ENCODE measurements at places on chromosomes 1 and 21.

- no peak for DNase-seq
These were observed 18.0 kb upstream of the KPRP start for GRCh38 chr1:152739841-152740240.

DNA sequence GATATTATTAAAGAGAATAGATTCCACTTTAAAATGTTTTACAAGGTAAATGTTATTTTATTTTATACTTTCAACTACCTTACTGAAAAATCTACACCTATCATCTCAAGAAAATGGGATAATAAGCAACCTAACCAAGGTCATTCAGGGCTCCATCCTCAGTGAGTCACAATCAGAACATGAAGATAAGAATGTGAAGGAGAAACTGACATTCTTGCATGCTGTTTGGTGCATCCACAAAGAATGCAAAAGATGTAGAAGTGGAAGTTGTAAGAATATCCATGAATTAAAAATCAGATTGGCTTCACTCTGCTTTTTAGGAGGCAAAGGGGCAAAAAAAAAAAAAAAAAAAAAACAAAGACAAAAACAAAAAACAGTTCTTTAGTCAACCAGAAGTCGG, 6.5 kb downstream of the WARS2 start:
- no peak for DNase-seq

DNA sequence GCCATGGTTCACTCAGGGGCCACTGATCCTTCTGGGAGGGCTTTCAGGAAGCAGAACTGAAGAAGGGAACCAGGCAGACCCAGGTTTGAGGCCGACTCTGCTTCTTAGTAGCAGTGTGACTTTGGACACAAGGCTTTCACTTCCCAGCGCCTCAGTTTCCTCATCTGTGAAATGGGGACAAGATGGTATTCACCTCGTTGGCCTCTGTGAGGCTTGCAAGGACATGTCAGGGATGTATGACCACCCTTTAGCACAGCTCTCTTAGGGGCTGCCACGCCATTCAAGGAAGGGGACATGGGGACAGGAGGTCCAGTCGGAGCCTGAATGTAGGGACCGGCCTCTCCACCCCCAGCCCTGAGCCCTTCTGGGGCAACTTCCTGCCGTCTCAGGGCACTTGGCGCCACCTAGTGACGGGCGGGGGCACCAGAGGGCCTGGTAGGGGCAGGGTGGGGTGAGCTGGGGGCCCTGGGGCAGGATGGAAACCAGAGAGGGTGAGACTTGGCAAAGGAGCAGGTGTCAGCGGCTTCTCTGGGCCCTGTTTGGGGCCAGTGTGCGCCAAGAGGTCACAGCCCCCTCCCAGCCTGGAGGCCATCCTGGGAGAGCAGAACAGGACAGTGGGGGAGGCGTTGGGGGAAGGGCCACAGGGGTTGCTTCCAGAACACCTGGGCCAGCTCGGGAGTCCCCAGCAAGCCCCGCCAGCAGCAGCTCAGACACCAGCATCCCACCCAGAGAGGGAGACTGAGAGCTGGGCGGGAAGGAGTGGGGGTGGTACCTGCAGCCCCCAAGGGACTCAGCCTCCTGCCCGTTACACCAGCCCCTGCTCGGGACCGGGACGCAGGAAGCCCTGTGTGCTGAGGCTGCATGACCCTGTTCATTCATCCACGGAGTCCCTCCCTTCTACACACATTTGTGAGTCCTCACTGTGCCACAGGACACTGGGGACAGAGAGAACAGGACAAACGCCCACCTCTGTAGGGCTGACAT, 102.5 kb upstream of the TARDBP start:
- no peak for DNase-seq

DNA sequence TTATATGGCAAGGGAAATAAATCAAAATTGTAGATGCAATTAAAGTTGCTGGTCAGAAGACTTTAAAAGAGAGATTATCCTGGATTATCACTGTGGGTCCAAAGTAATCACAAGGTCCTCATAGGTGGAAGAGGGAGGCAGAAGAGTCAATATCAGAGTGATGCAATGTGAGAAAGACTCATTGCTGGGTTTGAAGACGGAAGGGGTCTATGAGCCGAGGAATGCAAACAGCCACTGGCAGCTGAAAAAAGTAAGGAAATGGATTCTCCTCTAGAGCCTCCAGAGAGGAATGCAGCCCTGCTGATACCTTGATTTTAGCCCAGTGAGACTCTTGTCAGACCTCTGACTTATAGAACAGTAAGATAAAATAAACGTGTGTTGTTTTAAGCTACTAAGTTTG, 59.8 kb upstream of the MUTYH start:
- no peak for DNase-seq

DNA sequence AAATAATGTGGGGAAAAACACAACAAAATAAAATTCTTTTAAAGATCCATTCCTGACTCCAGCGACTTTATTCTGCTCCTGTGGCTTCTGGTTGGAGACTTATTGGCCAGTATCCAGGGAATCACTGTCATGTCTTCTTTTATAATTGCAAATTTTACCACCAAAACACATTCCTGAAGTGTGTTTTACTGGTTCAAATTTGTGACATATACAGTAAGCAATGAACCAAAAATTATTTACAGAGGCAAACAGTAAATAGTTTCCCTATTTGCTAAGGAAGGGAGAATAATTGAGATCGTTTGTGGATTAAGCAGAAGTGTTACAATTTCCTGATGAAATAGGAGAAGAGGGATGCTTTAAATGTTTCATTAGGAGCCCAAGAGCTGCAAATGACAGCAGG, 118.7 kb downstream of the ZNF281 start:
- no peak for DNase-seq

- no peak for DNase-seq
These were observed 55.2 kb downstream of the MRPL37 start for GRCh38 chr1:54255026-54255702.

- DNase-seq = no peak
These were observed 1.1 kb upstream of the GJB3 start for GRCh38 chr1:34779962-34780361.

DNA sequence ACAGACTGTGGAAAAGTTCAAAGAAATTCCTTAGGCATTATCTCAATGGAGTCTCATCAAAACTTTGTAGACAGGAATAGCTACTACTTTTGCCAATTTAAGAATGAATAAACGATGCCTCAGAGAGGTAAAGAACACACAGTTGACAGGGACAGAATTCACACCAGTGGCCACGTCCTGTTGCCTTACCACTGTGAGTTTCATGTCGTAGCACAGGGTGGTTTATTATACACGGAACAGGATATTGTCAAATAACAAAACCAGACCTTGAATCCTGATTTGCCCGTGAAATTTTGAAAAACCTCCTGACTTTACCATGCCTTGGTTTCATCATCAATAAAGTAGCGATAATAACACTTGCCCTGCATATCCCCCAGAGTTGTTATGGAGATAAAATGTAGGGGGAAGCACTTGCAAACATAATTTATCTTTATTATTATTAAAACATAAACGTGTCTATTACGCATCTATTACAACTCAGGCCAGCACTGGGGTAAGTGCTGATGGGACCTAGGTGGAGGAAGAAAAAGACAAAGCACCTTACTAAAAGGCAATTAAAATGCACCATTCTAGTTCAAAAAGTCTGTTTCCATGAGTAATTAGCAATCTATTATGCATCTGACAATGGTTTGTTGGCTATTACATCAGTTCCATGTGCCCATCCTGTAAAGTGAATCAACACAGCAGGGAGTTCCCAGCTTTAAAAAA, 408.1 kb upstream of the RUNX1 start:
- no peak for DNase-seq

GRCh38 chr21:17929510-17929909, 110.4 kb upstream of the C21orf91 start:
- no peak for DNase-seq

GRCh38 chr1:1199141-1199960, 7.0 kb downstream of the TNFRSF18 start:
- no peak for DNase-seq

- DNase-seq = no peak
These were observed 10.9 kb upstream of the AURKAIP1 start for GRCh38 chr1:1385931-1386330.

- DNase-seq = no peak
These were observed 59.2 kb upstream of the KCNK2 start for GRCh38 chr1:215023155-215023832.

- DNase-seq = no peak
These were observed 960 bp downstream of the MX2 start for GRCh38 chr21:41362605-41363369.

GRCh38 chr1:109671067-109671466, 3.2 kb downstream of the GSTM2 start:
- no peak for DNase-seq

DNA sequence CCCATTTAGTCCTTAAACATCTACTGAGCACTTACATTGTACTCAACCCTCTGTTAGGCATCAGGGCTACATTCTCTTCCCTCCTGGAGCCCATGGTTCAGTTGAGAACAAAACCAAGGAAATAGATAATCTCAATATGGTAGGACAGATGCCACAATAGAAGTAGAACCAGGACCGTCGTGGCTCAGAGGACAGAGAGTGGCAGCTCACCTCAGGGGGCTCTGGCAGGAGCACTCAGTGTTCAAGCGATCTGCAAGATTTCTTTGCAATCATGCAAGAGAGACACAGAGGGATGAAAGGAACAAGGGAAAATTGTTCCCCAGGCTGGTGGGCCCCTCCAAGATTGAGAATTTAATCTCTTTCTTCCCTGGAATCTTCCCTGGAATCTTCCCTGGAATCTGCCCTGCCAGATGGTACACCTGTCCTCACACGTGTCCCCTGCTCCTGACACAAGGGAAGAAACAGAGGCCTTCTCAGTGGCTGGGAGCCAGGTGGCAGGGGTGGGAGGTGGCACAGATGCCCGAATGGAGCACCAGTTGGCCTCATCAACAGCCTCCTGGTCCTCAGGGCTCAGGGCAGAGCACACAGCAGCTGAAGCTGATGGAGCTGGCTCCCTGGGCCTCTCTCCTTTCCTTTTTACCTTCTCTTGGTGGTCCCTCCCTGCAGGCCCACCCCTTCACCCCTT, 135.4 kb downstream of the PLXNA2 start:
- no peak for DNase-seq

DNA sequence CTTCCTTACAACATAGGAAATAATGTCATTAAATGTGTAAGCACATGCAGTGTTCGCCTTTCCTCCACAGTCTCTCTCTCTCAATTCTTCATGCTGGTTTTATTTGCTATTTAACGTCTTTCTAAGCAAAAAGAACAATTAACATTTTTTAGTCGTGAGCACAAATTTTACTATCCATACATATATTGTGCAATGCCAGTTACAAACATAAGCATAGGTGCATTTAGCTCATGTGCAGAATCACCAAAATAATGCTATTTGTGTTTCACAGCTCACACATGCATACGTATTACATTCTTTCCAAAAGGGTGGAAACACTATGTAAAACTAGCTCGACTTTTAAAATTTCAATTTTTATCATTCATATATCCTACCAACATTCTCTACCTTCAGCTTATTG, 52.1 kb downstream of the MROH9 start:
- DNase-seq = no peak

DNA sequence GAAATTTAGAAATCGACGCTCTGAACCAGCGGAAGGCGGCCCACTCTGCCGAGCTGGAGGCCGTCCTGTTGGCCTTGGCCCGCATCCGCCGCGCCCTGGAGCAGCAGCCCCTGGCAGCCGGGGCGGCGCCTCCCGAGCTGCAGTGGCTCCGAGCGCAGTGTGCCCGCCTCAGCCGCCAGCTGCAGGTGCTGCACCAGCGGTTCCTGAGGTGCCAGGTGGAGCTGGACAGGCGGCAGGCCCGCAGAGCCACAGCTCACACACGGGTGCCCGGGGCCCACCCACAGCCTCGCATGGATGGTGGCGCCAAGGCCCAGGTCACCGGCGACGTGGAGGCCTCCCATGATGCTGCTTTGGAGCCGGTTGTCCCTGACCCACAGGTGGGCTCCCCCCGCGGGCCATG, 47.0 kb upstream of the DIP2A start:
- DNase-seq = no peak

- DNase-seq = no peak
These were observed 1.1 kb downstream of the DPYD start for GRCh38 chr1:97919585-97920261.

DNA sequence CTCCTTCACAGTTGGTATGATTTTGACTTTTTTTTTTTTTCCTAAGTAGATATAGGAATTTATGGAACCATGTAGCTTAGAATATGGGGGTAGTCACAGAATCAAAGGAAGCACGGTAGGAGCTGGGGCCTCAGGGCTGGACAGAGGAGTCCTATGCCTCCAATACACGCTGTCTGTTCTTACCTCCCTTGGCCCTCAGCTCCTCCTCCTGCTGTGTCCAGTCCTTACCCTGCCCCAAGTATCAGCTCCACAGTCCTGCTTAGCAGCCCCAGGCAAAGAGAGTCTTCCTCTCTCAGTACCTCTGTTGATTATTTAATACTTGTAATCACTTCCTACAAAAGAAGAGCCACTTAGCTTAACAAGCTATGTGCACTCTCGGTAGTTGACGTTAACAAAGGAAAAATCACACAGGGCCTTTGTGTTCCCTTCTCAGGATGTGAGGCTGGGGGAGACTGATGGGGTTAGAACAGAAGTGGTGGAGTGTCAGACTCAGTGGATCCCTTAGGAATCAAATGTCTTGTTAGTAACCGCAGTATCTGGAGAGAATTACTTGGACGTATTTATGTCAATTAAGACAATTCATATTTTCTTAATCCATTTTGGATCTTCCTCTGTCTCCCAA, 292.3 kb downstream of the HHAT start:
- no peak for DNase-seq

GRCh38 chr1:199221371-199222150, 582.7 kb downstream of the PTPRC start:
- no peak for DNase-seq

GRCh38 chr1:54516249-54516920, 31.6 kb upstream of the ACOT11 start:
- no peak for DNase-seq

GRCh38 chr1:76891931-76892622, 24.8 kb downstream of the ST6GALNAC5 start:
- no peak for DNase-seq

- no peak for DNase-seq
These were observed 82.0 kb downstream of the UBIAD1 start for GRCh38 chr1:11354893-11355553.

DNA sequence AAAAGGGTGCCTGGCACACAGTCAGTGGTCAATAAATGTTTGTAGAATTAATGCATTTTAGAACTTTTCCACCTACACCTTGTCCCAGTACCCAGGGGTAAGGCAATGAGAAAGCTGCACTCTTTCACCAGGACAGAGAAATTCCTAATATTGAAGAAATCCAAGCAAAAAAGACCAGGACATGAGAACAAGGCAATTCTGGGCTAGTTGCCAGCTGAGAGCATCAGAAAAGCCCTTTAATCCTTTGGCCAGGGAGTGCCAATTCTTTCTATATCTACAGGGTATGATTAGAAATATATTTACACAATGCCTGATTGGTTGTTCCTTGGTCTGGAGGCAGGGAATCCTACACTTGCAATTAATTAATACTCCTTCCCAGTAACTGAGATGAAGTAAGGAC, 492.4 kb upstream of the NFIA start:
- no peak for DNase-seq

Data from cerebellar nuclear complex (tissue), 1 donor.